ENCODE measurements at places on chromosomes 3 and 15.

DNA sequence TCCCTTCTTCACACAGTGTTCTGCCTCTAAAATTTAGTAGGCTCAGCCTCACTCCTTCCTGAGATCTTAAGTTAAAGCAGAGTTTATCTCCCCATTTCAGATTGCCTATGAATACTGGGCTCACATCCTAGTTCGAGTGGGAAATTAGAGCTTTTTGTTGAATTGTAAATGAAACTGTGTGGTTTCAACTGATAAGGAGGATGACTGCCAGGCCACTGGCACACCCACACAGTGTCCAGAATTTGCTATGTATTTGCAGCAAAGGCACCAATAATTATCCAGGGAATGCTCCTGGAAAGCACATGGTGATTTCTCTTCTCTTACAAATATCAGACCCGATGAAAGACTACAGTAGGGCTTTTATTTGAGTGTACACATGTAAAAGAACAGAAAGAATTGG is 308.1 kb upstream of the COL8A1 start:
- DNase-seq, result no peak

DNA sequence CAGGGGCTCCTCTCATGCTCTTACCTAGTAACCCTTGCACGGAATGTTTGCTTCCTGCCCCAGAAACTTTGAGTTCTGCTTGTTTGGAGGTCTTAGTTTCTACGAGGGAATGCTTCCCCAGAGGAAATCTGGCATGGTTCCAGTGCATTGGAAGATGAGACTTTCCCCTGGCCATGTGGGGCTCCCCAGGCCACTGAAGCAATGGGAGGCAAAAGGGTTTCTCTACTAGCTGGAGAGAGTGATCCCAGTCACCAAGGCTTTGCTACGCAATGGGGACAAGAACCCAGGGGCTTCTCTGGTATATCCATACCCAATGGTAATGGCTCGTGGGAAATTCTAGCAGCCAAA is 44.2 kb upstream of the RPL32 start:
- DNase-seq, result no peak

DNA sequence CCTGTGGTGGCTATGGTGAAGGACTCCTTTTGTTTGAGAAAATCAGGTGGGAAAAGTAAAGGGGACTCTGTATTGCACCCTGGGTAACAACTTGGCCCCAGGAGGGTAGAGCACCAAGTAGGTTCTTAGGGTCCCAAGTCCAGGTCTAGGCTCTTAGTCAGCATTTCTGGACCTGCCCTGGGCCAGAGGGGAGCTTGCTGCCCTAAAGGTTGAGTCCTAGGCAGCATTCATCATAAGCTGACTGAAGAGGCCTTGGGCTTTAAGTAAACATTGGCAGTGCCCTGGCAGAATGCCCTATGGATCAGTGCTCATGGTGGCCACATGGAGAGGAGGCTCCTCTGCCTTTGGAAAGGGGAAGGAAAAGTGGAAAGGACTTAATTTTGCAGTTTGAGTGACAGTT is 268.5 kb upstream of the CTNNB1 start:
- no peak for DNase-seq

DNA sequence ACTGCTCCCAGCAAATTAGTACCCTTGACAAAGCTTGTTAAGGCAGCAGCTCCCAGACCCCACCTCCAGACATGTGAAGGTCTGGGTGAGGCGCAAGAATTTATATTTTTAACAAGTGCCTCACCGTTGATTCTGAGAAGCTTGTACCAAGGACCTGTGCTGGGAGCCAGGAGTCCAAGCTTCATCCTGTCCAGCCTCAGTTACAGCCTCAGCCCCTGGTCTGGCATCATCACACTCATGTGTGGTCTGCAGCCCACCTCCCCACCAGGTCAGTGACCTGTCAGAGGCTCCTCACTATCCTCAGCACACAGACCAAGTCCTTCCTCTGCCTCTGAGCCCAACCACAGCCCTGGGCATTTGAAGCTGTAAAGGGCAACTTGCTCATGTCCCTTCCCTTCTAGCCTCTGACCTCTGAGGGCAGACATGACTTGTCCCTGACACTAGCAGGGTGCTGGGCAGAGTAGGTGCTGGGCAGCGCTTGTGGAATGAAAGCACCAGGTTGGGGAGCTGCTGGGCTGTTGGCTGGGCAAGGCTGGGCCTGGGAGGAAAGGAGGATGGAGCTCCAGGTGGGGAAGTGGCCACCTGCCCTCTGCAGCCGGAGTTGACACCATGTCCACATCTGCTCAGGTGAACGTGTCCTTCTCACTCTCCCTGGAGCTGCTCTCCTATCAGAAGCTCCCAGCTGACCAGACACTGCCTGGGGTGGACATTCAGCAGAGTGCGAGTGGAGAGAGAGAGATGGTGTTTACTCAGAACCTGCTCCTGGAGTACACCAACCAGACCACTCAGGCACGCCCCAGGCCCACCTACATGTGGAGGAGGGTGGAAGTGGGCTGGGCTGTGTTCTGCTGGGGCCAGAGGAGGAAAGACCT is 16.9 kb downstream of the ACAA1 start:
- peak; percentile 22 for DNase-seq

GRCh38 chr15:31098953-31099740 is 2.4 kb downstream of the TRPM1 start:
- no peak for DNase-seq

DNA sequence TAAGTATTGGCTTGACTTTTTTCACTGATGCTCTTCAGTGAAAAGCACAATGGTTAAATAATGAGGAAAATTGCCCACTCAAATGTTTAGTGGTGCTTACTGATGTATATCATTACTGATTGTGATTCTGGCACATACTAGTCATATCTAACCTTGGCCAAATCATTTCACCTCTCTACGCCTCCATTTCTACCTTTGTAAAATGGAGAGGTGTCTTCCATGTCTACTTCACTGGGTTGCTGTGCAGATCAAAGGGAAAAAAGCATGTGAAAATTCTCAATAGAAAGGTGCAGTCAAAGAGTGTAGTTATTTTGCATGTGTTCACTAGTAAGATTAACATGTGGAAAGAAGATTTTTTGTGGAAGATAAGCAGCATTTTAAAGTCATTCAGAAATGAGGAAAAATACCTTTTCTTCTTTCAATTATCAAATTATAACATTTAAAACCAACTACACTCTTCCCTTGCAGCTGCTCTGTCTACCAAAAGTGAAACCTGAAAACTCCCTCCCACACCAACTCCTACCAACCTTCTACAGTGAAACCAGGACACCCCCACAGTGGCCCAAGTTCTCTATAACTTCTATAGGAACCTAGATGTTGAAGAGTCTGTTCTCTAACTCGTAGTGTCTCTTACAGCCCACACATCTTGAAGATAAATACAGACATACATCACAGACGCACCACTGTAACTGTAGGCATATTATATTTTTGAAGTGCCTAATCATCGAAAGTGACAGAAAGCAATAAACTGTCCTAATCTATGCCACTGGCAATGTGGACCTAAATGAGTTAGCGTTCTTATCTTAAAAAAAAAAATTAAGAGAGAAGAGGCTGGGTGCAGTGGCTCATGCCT is 1.4 kb downstream of the CD200R1 start:
- no peak for DNase-seq

- DNase-seq, result peak; percentile 68
Observed at GRCh38 chr3:101827211-101828174, 21.8 kb upstream of the NFKBIZ start.

DNA sequence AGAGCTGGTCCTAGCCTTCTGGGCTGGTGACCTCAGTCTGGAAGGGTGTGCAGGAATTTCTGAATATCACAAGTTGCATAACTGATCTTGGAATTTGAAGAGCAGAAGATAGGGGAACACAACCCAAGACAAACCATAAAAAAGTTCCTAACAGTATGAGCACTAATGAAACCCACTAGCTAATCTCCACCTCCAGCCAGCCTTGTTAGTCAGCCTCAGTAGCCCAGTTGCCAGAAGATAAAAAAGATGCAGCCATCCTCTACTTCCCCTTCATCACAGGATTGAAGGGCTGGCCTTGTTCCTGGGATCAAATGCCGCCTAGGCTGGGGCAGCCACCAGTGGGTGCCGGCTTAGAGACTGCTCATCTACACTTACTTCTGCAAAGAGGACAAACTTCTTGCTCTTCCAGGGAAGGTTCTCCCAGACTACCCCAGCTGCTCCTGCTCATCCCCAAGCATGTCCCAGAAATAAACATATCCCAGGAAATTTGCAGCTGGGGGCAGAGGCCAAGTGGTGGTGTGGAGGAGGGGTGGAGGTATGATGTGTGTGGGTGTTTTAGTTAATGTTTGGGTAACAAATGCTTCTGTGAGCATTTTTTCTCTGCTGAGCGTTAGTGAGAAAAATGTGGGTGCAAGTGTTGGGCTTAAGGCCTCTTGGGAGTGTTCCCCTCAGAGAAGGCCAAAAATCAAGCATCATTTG is 9.2 kb upstream of the ITGA11 start:
- DNase-seq, result no peak

GRCh38 chr3:193731656-193732055 is 138.6 kb downstream of the OPA1 start:
- no peak for DNase-seq

DNA sequence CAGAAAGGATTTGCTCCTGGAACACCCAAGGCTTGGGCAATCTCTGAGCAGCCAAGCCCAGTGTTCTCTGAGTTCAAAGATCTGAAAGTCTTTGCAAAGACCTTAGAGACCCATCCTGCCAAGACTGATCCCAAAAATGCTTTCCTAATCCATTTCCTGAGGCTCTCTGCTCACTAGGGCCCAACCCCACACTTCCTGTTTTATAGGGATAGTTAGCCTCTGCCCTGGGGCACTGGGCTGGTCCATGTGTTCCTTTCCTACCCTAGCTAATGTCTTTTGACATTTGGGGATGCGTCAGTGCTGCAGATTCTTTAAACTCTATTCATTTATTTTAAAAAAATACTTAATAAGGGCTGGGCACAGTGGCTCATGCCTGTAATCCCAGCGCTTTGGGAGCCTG is 372.7 kb downstream of the ROBO2 start:
- DNase-seq, result no peak
